Mesothelial cell of epicardium (in vitro differentiated cells): ENCODE measurements at places on chromosomes 3 and 15.

GRCh38 chr15:41914411-41914810 lies 20.6 kb upstream of the SPTBN5 start:
- DNase-seq, result no peak

DNA sequence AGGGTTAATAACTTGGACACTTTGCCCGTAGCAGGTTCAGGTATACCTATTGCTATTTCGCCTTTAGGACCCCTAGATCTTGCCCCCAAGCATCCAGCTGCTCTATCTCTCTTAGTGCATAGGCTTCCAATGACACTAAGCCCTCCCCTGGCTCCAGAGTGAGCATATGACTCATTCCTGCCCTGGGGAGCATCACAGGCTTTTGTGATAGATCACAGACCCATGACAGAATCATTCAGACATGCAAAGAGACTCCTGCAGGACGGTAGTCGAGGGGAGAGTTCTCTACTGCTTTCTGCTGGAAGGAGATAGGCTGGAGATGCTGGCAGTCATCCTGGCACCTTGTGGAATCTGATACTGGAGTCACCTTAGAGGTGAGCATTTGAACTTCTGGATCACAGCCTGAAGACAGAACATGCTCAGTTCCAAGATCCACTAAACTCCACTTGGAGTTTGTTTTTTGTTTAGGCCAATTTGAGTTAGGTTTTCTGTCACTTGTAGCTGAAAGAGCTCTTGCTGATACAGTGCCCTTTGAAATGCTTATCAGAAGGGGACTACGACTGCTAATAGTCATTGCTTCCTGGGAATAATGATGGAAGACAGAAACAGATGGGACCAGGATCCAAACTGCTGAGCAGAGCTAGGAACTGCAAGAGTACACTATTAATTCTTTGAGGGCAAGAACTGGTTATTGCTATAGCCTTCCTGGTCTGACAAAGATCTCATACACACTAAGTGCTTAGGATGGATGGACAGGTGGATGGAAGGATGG lies 11.0 kb downstream of the LYSMD2 start:
- DNase-seq, result no peak

DNA sequence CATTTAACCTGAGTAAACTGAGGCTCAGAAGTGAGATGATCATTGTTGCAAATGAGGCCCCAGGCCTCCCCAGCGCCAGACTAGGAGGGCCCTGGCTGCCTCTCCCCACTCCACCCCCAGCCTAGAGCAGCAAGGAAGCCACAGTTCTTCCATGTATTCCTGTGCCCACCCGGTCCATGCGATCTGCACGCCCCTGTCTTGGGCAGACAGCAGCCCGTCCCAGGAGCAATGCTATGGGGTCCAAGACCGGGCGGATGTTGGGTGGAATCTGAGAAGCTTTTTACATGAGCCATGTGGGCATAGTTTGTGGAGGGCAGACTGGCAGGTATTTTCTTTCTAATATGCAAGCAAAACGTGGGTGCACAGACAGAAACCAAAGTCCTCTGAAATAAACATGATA lies 15.1 kb downstream of the SH2D7 start:
- no peak for DNase-seq

GRCh38 chr3:30696403-30696819 lies 90.0 kb downstream of the TGFBR2 start:
- no peak for DNase-seq

GRCh38 chr15:84982301-84982920 lies 755 bp downstream of the PDE8A start:
- no peak for DNase-seq

DNA sequence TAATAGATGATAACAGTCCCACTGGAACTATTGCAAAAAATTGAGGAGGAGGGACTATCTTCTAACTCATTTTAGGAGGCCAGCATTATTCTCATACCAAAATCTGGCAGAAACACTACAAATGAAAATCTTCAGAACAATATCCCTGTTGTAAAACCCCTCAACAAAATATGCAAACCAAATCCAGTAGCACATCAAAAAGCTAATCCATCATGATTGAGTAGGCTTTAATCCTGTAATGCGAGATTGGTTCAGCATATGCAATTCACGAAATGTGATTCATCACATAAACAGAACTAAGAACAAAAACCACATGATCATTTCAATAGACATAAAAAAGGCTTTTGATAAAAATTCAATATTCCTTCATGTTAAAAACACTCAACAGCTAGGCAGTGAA lies 23.9 kb upstream of the PLSCR2 start:
- no peak for DNase-seq

DNA sequence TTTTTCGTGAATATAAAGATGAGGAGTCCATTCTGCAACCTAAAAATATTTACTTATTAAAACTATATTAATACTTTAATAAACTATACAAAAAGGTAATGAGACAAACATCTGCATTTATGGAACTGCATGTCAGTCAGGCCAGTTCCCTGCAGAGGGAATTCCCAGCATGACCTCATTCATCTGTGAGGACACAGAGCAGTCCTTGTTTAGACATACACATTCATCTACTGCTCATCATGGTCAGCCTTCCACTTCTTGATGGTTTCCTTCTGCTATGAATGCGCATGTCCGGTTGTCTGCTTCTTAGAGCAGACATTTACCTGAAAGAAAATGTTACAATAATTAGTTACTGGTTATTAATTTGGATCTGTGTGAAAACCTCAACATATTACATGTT lies 3.3 kb upstream of the ACTR8 start:
- no peak for DNase-seq

DNA sequence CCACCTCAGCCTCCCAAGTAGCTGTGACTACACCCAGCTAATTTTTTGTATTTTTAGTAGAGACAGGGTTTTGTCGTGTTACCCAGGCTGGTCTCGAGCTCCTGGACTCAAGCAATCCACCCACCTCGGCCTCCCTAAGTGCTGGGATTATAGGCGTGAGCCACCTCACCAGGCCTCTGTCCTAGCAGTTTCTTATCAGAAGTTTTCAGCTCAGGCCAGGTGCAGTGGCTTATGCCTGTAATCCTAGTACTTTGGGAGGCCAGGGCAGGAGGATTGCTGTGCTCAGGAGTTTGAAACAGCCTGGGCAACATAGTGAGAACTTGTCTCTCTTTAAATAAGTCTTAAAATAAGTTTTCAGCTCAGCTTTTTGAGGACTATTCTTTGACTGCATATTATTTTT lies 48.4 kb downstream of the SGO1 start:
- DNase-seq, result no peak

- no peak for DNase-seq
Measured at GRCh38 chr3:55283441-55283925, 203.6 kb downstream of the WNT5A start.

GRCh38 chr15:65405791-65406423 lies 16.8 kb downstream of the IGDCC4 start:
- DNase-seq, result no peak

DNA sequence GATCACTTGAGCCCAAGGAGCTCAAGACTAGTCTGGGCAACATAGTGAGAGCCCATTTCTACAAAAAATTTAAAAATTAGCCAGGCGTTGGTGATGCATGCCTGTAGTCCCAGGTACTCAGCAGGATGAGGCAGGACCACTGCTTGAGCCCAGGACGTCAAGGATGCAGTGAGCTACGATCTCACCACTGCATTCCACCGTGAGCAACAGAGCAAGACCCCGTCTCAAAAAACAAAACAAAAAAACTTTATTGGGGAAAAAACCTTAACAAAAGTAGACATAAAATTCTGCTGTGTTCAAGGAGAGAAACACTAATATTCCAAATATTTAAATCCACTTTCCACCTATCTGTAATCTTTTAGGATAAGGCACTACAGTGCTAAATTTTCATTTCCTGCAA lies 20.8 kb downstream of the SETD2 start:
- DNase-seq, result no peak
